ENCODE measurements at places on chromosomes 1 and 21.

DNA sequence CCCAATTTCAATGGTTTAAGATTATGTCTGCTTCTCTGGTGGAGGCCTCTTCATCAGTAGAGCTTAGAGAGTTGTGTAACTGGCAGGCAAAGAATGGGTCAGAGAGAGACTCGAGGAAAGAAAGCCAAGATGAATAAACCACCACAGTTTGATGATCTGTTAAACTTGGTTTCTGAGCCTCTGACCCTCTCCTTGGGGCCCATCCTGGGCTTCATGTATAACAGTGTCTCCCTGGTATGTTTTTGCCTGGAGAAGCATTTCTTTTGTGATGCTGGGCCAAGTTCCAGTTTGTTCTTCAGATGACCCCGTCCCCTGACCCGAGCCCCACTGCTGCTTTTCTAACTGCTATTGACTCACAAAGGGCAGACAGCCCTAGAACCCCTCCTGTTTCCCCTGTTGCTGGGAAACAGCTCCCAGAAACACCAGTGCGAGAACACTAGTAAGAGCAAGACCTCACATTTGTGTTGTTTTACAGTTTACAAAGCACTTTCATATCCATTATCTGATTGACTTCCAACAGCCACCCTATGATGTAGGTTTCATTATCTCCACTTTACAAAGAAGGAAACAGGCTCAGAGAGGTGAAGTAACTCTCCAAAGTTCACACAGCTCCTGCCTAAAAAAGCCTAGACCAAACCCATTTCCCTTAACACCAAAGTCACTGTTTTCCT lies 9.0 kb downstream of the CD2 start:
- no peak for DNase-seq

GRCh38 chr1:150968491-150968890 lies 6.1 kb downstream of the CERS2 start:
- no peak for DNase-seq

DNA sequence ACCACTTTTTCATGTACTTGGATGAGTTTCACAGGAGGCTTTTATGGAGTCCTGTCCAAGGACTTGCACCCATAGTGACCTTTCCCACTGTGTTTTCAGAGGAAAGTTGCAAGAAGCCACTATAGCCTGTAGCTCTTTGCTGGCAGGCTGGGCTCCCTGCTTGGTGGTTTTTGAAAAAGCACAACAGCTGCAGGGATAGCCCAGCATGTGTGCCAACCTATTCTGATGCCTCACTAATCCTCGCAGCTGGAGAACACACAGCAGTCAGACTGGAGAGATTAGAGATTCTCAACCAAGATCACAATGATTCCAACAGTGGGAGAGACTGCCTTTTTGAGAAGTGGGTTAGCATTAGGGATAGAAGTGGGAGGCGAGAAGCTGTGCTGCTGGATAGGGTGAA lies 24.1 kb upstream of the ARHGEF11 start:
- DNase-seq, result no peak

GRCh38 chr21:36166705-36167104 lies 10.1 kb downstream of the DOP1B start:
- DNase-seq, result no peak

GRCh38 chr1:78527706-78528105 lies 36.9 kb downstream of the PTGFR start:
- no peak for DNase-seq

GRCh38 chr1:166884040-166884642 lies 8.1 kb upstream of the TADA1 start:
- DNase-seq, result no peak

- DNase-seq, result no peak
Measured at GRCh38 chr21:37878946-37879660, 37.2 kb downstream of the KCNJ6 start.

DNA sequence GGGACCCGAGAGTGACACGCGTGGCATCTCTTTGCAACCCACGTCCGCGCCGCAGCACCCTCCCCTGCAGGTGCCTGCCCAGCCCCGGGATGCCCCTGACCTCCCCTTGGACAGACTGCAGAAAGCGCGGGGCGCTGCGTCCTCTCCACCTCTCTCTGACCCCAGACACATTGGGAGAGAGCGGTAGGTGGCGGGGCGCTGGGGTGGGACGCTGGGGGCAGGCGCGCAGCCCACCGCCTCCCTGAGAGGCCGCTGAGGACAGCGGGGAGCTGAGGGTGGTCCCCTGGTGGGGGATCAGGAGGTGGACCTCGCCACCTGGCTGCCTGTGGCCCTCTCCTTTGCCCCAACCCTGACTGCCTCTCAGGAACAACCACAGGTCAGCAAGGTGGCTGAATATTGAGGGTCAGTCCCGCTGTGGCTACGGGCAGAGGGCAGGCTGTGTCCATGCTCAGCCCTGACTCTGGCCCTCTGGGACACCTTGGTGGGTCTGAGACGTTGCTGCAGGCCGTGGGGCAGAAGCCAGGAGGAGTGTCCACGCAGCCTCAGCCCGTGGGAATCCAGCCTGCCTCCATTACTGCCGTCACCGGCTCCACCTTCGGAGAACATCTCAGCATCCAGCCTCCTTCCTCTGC lies 761 bp upstream of the UBE2J2 start:
- DNase-seq, result no peak

DNA sequence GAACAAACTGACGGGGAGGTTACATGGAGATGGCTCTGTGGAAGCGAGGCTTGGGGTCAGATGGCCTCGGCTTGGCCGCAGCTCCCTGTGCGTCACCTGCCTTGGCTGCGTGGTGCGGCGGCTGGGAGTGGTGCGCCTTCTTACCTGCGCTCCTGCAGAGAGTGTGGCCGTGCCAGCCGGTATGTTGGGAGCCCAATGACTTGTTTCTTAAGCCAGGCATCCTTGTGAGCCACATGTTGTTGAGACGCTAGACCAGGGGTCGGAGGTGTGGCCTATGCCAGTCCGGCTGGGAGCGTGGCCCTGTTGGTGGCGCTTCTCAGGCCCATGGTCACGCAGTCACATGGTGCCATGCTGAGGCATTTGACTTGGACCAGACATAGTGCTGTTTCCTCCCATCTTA lies 10.5 kb downstream of the SLX9 start:
- DNase-seq, result no peak

DNA sequence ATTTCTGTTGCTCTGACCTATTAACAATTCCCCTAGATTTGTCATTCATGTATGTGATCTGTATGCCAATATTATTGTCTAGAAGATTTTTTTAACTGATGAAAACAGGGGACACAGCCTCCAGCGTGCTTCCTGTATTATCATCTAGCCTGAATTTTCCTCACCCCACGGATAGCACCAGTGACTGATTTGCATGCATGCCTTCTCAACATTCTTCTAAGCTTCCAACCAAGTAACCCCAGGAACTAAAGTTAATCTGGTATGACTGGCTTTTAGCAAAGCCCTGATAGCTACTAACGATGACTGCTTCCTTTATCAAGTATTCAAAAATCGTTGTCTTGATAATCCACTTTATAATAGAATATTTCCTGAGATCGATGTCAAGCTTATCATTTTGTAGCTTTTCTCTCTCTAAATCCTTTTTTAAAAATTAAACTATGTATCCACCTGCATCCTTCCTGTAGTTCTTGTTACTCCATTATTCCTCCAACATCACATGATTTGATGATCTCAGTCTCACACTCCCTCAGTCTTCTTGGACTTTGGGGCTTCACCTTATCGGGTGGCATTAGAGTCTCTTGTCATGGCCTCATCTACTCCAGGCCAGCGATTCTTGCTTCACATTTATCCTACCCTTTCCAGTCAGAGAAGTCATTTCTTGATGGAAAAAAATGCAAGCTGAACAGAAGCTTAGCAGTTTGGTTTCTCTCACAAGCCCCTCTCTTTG lies 19.0 kb downstream of the BCAR3 start:
- no peak for DNase-seq

- DNase-seq, result no peak
Measured at GRCh38 chr1:153291514-153291913, 21.2 kb downstream of the PGLYRP3 start.

DNA sequence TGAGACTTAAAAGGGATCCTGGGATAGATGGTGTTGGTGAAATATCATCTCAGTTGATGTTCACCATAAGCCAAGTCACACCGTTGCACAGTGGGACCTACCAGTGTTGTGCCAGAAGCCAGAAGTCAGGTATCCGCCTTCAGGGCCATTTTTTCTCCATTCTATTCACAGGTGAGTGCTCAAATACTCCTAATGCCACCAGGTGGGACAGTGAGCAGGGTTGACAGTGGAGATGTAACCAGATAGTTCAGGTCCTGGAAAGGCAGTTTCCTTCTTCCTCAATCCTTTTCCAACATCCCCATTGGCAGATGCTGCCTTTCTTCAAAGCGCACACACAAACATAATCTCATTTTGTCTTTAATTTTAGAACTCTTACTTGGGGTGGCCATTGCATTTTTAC lies 11.6 kb downstream of the CD160 start:
- DNase-seq, result no peak

GRCh38 chr1:16433030-16433429 lies 4.2 kb downstream of the SPATA21 start:
- DNase-seq, result no peak

DNA sequence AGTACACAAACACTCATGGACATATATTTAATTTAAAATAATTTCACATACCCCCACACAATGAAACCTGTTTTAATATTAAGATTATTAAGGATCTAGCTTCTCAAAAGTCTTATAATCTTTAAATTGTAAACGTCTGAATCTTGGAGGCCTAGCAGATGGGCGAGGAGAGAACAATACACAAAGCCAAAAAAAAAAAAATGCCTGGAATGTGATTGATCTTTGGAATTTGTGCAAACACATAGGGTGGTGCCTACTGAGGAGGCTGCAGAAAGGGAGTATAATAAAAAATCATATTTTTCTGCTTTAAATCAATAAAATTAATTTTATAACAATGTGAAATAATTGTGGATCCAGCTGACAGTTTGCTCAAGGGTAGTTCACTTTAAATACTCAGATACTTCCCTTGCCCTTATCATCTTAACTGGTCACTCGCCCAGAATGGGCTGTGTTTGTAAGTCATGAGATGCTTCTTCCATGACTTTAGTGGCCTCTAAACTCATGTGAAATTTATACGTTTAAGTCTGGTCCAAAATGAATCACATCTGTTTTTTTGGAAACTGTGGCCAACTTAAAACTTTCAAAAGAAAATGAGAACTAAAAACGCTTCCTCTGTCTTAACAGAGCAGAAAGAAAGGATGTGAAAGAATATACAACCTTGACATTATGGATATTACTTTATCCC lies 802.8 kb upstream of the CXADR start:
- no peak for DNase-seq

DNA sequence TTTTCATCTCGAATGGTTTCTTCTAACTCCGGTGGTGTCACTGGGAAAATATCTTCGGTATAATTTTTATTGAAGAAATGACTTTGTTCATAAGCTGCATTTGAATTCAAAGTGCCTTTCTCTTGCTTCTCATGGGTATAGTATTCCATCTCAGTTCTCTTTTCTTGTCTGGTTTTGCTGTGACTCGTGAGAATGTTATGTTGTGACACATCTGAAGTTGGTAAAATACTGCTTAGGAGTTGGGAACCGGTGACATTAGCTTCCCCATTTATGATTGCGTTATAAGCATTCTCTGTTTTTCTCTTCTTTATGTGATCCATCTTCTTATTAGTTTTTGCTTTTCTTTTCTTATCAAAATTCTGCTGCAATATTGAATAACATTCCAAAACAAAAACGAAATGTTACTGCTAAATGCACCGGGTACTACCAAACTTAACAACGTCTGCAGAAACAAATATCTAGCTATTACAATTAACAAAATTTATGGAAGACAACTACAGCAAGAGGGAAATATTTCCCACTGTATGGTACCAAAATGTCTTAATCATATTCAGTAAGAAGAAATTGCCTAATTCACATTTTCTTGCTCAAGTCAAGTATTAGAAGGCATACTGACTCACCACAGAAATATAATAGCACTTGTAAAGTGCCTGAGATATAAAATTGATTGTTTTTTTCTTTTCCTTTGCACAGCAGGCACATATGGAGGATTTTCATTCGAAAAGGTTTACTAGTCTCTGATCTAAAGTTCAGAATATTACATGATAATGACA lies 15.5 kb downstream of the LRIF1 start:
- DNase-seq, result no peak

DNA sequence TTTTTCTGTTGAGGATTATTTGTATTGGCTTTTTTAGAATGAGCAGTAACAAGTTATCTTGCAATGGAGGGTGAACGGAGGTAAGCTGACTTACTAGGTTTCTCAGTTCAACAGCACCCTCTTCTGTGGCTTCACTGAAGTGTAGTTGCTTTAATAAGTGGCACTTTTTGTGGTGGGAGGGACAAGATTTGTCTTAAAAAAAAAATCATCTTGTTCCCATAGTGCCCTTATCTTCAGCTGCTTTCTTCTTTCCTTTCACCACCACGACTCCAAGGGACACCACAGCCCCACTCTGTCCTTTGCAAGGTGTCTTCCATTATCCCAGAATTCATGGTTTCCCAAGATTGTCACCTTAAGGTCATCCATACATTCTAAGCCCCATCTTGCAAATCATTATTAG lies 92.9 kb downstream of the PIGK start:
- no peak for DNase-seq

GRCh38 chr1:26799479-26800142 lies 11.9 kb downstream of the PIGV start:
- DNase-seq, result no peak

DNA sequence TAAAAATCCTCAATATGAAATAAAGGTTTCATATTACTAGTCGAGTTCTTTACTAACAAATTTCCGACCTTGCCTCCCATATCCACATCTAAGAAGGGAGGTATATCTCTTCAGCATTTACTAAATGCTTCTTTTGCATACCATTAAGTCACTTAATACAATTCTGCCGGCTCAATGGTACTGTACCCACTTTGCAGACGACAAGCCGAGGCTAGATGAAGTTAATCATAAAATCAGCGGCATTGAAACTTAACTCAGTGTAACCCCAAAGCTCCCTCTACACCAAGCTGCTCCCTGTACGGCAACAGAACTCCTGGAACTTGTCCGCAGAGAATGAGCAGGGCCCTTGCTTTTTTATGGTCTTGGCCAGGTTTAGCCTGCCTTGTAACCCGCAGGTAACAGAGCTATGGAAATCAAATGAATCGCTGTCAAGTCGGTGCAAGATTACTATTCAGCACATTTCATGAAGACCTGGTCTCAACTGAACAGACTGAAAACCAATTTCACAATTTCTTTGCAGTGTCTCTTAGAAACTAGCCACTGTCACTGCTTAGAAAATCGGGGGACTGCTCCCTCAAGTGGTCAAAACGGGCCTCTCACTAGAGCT lies 738 bp downstream of the INTS7 start:
- DNase-seq, result no peak

GRCh38 chr1:231295938-231296337 lies 41.7 kb downstream of the EXOC8 start:
- no peak for DNase-seq

- DNase-seq, result no peak
Measured at GRCh38 chr1:83060221-83060620, 938.7 kb downstream of the TTLL7 start.

GRCh38 chr21:32529679-32530078 lies 55.6 kb downstream of the TCP10L start:
- no peak for DNase-seq

- no peak for DNase-seq
Measured at GRCh38 chr1:219555031-219555692, 57.7 kb downstream of the ZC3H11B start.

DNA sequence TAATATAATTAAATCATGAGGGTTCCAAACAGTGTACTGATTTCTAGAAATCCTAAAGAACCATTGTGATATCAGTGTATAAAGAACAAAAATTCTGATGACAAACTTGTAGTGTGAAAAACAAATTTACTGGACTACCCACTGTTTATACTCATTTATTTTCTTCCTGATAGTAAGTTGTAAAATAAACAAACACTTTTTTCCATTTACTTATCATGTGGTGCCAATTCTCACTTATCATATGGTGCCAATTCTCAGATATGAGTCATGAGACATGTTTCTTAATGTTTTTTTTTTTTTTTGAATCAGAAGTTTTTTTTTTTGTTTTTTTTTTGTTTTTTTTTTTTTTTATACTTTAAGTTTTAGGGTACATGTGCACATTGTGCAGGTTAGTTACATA lies 137.7 kb downstream of the LEPR start:
- DNase-seq, result no peak
